ENCODE measurements at places on chromosomes 2 and 18.

GRCh38 chr18:74368901-74369705 lies 53.5 kb downstream of the C18orf63 start:
- no peak for DNase-seq

- DNase-seq = no peak
Measured at GRCh38 chr2:231272991-231273390, 74.6 kb downstream of the ARMC9 start.

DNA sequence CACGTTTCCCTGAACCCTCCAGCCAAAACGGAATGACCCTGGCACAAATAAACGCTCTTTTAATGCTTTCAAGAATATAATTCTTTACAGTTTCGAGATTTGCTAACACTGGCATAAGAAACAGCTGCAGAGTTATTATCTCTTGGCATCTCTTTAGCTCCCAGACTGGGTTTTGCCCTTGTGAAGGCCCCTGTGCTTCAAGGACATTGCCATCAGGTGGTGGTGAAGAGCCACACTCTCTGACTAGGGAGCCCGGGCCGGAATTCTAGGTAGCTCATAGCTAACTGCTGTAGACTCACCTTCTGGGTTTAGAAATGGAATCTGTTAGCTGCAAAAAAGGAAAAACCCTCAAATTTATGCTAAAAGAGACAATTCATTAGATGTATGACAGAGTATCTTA lies 13.3 kb upstream of the GALNT14 start:
- no peak for DNase-seq

GRCh38 chr2:217222309-217222910 lies 362.5 kb upstream of the TNP1 start:
- DNase-seq = no peak

DNA sequence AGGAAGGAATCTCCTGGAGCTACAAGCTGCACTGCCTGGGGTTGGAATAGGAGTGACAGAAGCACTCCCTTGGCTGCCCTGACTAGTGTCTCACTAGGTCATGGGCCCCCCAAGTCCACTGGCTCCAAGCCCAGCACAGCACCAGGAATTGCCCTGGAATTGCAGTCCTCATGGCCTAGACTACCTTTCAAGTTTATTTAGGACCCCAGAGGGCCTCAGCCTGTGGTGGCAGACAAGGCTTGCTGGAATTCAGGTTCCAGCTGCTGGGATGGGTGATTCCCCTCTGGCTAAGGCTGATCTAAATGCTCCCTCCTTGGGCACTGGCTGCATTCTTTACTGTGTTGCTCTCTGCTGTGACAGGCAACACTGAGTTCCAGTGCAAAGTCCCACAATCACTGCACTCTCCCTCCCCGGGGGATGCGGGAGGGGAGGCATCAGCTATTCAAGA lies 14.0 kb downstream of the STRADB start:
- no peak for DNase-seq

DNA sequence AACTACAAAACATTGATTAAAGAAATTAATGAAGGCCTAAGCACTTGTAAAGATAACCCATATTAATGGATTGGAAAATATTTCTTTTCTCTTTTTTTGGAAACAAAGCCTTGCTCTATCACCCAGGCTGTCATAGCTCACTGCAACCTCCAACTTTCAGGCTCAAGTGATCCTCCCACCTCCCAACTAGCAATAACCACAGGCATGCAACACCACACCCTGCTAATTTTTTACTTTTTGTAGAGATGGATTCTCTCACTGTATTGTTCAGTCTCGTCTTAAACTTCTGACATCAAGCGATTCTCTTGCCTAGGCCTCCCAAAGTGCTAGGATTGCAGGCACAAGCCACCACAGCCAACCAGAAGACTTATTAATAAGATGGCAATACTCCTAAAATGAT lies 73.4 kb upstream of the NDUFV2 start:
- DNase-seq = no peak

- no peak for DNase-seq
Measured at GRCh38 chr2:110861616-110862260, 129.4 kb downstream of the ACOXL start.

- DNase-seq = no peak
Measured at GRCh38 chr18:59660786-59661743, 36.2 kb downstream of the CCBE1 start.

GRCh38 chr18:36813824-36814223 lies 15.0 kb downstream of the TPGS2 start:
- no peak for DNase-seq

All from T-helper 9 cell (primary cell).